ENCODE measurements at places on chromosomes 4 and X.

DNA sequence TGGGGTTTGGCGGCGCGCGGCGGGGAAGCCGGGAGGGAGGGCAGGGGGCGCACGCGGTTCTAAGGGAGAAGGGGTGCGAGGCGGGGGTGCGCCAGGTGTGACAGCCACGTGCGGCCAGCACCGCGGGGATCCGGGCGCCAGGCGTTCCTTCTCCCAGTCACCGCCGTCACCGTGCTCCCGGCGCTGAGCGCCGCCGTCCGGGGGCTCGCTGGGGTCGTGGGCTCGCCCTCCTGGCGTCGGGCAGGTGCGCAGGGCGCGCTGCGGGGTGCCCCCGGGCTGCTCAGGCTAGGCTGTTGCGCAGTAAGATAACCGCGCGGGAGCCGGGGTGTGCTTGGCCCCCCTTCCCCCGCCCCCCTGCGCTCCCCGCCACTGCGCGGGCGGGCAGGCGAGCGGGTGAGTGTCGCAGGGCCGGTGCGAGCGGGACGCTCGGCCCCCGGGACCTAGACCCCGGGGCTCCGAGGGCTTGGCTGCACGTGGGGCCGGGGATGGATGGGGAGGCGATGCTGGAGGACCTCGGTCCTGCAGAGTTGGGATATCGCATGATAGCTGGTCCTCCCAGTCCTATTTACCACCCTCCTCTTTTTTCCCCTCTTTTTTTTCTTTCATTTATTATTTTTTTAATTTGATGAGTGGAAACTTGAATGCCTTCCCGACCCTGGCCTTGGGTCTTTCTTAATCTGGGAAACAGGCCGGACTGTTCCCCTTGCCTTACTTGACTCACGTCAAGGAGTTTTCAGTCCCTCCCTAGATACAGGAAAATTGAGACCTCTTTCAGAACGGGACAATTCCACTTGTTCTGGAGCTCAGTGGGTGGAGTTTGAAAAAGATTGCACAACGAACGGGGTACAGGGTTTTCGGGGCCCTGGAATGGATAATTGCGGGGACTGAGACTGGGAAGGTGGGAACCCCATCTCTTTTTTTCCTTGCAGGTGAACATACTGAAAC lies 797 bp downstream of the TXLNG start:
- peak; percentile 13 for DNase-seq

- DNase-seq, result no peak
Measured at GRCh38 chr4:138311771-138312535, 69.8 kb upstream of the SLC7A11 start.

- no peak for DNase-seq
Measured at GRCh38 chr4:56733352-56733751, 52.3 kb upstream of the HOPX start.

GRCh38 chrX:46637938-46638337 lies 64.4 kb downstream of the CHST7 start:
- DNase-seq, result no peak

- no peak for DNase-seq
Measured at GRCh38 chrX:1614927-1615326, at the start of gene ASMT. ASMT (plus strand) TSS chrX:1615059; CDS start chrX:1615200, 141 bp downstream.

DNA sequence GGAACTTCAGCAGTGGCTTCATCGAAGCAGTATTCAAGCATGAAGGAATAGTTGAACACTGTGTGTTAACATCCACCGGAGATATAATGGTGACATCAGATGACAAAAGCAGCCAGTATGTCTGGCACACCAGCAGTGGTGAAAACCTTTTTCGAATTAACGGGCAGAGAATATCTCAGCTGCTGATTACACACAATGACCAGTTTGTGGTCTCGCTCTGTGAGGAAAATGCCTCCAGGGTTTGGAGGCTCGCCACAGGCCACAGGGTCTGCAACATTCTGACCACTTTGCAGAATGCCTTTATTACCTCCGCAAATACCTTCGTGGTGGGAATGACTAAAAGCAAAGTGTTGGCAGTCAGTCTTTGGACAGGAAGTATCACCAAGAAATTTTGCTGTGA lies 201.5 kb downstream of the NWD2 start:
- DNase-seq, result no peak

DNA sequence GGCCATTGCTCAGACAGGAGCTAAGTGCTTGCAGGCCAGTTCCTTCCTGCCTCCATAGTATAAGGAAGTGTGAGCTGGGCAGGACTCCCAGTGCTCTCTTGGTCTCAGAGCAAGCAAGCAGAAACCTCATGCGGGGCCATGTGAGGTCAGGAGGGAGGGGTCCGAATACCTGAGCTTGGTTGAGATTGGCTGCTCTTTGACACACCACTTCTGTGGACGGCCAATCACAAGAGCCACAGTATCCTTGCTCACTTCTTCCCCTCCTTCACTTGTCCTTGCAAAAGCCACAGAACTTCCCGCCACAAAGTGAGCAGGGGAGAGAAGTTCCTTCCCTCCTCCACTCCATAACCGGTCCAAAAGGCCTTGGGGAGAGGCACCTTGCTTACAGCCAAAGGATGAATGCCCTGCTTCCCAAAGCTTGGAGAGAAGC lies 56.7 kb downstream of the PRPS1 start:
- DNase-seq, result peak; percentile 52

DNA sequence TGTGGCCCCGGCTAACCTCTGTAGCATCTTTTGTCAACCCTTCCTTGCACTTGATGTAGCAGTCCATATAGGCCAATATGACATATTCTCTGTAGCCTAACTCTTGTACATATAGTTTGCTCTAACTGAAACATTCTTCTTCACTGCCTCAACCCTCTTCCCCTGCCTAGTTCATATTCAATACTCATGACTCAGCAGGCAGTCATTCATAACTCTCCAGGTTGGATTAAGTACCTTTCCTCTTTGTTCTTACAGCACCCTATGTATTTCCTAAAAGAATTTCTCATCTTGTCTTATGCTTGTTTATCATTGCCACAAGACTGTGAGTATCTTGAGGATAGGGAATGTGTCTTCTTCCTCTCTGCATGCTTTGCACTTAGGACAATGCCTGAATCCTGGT lies 76.9 kb downstream of the TMLHE start:
- DNase-seq, result no peak
